Glomerular endothelial cell (primary cell): ENCODE measurements at places on chromosomes 3 and 15.

- DNase-seq = no peak
These were observed 29.4 kb upstream of the FBN1 start for GRCh38 chr15:48674876-48675275.

GRCh38 chr3:120767106-120767505 is 24.6 kb downstream of the GTF2E1 start:
- no peak for DNase-seq

DNA sequence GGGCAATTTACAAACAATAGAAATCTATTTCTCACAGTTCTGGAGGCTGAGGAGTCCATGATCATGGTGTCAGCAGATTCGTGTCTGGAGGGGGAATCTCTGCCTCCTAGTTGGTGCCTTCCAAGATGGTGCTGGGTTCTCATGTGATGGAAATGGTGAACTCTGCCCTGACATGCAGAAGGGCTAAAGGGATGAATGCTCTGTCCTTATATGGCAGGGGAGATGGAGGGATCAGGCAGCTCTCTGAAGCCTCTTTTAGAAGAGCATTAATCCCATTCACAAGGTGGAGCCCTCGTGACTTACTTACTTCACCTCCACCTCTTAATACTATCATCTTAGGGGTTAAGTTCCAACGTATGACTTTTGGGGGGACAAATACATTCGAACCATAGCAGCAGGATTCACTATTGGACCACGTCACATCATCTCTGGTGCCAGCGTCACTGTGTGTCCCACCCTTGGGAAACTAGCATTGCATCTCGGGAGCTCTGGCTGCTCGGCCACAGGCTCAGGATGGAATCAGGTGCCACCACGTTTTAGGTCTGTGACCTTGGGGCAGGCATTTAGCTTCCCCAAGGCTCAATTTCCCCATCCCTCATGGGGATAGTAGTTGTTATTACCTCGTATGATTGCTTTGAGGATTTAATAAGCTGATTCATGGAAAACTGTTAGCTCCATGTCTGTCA is 53.0 kb downstream of the SV2B start:
- no peak for DNase-seq

- DNase-seq = no peak
These were observed 70.5 kb upstream of the XCR1 start for GRCh38 chr3:46097691-46098241.

DNA sequence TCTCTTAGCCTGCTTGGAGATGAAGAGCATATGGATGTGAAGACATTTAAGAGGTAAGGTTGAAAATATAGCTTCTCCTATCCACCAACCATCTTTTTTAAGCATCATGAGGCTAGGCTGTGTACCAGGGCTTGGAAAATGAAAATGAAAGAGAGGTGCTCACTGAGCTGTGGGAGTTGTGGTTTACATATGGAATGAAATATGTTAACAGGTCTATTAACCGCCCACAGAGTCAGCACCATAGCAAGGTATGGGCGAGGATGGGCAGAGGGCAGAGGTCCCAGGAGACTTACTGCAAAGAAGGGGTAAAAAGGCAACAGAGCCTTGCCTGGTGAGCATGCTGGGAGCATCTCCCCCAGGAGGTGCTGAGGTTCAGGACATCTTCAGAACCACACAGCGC is 273.1 kb downstream of the GABRG3 start:
- DNase-seq = no peak

- DNase-seq = no peak
These were observed 41.3 kb downstream of the TMED3 start for GRCh38 chr15:79352206-79352605.

DNA sequence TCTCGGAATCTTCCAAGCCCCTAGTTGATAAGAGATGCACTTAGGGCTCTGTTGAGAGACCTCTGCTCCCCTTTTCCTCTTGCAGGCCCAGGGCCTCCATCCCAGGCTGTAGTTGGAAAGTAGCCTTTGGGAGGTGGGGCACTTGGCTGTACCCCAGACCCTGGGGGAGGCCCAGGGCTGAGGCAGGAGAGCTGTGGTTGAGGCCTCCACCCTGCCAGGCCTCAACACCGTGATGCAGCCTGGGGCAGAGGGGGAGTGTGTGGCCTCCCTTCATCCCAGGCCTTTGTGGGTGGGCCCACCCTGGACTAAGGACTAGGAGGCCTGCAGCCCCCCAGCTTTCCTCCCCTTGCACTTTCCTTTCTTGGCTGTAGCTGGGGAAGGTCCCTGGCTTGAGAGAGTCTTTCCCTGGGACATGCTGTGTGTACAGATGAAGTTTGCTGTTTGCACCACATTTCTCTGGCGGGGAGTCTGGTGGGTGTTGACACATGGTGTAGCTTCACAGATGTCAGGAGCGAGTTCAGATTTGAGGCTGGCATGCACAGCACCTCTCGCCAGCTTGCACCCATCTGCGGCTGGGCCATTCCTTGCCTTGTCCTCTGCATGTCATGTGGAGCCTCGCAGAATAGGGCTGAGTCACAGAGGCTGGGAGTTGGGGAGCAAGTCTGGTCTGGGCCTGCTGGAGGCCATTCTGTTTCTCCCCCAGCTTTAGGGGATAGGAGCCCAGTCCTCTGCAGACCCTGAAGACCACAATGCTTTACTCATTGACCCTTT is 13.7 kb downstream of the PLEKHO2 start:
- DNase-seq = no peak

DNA sequence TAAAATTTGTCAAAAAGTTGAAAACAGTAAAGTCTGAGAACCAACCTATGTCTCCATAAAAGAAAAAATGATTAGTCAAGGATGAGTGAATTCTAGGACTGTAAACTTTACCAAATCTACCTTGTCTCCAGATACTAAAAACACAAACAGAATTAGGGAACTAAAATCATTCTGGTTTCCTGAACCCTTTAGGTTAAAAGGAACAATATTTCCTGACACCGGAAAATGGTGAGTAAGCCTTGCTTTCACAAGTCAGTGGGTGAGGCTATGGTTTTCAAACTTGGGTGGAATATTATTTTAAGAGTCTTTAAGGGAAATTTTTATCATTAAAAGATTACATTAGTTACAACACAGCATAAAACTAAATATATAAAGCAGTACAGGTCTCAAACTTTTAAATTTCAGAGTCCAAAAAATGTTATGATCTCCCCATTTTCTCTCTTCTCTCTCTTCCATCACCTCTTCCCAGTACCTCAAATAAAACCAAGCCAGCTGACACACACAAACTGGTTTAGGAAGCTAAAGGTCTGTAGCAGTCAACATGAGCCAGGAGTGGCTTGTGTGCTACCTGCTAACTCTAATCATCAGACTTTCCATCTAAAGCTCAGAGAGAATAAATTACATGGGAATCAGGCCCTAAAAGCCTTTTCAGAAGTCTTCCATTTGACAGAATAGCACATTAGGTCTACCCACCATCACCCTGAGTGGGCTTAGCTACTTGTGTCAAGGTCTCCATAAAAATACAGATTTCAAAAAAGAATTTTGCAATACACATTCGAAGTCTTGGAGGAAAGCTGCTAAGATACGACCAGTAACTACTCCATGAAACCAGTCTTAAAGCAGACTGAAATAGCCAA is 2.2 kb downstream of the SLC12A6 start:
- no peak for DNase-seq

DNA sequence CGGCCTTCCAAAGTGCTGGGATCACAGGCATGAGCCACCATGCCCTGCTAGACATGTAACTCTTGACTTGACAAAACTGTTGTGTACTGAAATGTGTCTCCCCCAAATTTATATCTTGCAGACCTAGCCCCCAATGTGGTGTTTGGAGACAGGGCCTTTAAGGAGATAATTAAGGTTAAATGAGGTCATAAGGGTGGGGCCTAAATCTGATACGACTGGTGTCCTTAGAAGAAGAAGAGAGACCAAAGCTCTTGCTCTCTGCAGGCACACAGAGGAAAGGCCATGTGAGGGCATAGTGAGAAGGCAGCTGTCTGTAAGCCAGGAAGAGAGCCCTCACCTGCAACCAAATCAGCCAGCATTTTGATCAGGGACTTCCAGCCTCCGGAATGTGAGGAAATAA is 361.3 kb downstream of the SV2B start:
- no peak for DNase-seq
